ENCODE measurements at places on chromosomes 5 and 9.

DNA sequence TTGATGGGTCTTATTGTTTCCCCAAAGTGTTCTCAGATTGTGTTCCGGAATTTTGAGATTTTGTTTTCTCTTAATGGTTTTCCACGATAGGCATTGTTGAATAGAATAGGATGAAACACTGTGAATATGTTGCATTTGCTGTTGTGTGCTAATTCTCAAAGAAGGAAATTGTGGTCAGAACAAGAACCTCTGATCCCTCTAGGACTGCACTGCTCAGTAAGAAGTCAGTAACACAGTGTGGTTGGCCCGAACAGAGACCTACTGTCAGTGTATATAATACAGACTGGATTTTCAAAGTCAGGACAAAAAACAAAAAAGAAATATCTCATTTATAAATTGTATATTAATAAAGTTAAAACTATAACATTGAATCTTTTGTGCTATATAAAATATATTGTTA, 494.8 kb downstream of the MAT2B start:
- peak; percentile 12 for DNase-seq

DNA sequence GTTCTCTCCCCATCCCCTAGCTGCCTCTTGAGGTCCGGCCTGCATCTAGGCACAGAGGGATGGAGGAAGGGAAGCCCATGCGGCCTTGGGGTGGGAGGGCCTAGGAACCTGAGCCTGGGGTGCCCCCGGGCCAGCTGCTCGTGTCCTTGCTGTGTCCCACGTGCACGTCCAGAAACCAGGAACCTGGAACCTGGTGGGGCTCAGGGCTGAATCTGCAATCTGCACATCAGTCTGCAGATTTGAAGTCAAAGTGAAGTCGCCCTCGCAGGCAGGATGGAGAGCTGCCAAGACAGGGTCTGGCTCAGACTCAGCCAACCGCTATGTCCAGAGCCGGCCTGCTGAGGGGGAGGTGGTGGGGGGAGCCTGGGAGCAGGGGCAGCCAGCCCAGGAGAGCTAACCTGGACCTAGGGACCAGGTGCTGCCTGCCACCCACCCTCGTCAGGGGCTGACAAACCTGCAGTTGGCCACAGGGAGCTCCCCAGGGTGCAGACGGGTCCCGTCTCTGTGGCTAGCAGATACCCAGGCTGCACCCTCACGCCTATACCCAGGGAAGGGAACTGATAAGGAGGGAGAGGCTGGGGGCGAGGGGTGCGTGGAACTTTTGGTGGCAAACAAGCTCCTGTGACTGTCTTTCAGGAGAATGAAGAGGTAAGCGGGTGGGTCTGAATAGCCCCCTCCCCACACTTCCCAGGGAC, 103.5 kb upstream of the SIMC1 start:
- no peak for DNase-seq

- no peak for DNase-seq
Measured at GRCh38 chr5:91104062-91104448, 279.1 kb downstream of the ARRDC3 start.

- no peak for DNase-seq
Measured at GRCh38 chr5:98735806-98736507, 37.5 kb upstream of the RGMB start.

DNA sequence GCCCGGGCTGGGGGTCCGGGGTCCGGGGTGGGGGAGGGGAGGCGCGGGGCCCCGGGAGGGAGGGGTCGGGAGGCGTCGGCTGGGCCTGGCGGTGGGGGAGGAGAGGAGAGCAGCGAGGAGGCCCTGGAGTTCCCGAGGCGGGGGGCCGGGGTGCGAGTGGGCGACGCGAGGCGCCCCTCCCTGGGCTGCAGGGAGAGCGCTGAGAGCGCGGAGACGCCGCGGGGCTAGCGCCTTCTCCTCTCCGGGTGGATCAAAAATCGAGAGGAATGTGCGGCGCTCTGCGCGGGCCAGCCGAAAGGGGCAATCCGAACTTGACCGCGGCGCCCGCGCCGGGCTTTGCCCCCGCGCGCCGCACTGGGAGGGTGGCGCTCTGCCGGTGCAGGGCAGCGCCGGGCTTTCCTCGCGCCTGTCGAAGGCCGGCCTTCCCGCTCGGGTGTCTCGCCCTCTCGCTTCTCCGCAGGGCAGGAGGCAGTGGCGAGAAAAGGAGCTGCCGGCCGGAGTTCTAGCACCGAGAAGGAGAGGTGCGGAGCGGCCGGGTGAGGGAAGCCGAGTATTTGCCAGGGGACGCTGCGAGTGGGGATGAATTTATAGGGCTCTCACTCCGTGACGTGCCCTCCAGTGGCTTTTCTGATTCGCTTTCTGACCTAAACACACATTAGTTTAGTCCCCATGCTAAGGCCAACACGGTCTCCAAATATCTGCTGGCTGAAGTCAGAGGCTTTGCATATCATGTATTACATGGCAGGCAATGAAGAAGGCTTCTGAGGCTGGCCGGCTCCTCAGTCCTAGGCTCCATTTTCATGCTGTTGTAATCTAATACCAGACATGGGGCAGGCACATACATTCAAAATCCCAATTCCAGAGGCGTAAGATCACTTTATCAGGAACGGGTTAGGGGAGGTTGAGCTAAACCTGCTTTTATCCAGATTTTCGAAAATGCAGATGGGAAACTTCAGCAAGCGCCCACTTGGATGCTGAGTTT, 503 bp upstream of the GDNF start:
- no peak for DNase-seq

Measured in NB4 (cell line).